ENCODE measurements at places on chromosomes 4 and X.

DNA sequence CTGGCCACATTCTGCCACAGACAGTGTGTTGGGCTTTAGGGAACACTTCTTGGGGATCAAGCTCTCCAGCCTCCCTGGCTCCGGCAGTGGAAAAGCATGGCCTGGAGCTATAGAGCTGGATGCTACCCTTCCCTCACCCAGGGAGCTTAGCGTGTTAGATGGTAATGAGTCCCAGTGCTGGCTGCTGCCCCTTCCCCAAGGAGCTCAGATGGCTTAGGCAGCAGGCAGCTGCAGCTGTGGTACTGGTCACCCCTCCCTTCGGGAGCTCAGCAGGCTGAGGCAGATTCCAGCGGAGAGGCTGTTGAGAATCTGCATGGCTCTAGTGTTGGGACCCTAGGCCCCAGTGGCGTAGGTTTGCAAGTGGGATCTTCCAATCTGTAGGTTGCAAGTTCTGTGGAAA, 19.5 kb downstream of the TMEM144 start:
- DNase-seq: no peak

GRCh38 chr4:26178854-26179253, 142.0 kb upstream of the RBPJ start:
- no peak for DNase-seq

DNA sequence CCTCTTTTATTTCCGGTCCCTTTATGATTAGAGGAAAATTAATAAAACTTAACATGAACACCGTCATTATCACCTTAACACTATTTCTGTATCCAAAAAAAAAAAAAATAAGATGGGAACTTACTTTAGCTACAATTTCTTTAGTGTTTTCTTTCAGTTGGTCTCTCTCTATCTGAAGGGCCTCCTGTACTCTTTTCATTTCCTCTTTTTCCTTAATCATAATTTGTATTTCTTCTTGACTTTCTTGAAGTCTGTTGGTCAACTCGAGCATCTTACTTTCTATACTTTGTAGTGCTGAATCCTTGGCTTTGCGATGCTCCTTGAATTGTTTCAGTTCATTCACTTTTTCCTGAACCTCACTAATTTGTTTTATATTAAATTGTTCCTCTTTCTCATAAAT, 45.3 kb upstream of the BDH2 start:
- no peak for DNase-seq

GRCh38 chr4:75512386-75513211, 1.6 kb downstream of the RCHY1 start:
- no peak for DNase-seq

DNA sequence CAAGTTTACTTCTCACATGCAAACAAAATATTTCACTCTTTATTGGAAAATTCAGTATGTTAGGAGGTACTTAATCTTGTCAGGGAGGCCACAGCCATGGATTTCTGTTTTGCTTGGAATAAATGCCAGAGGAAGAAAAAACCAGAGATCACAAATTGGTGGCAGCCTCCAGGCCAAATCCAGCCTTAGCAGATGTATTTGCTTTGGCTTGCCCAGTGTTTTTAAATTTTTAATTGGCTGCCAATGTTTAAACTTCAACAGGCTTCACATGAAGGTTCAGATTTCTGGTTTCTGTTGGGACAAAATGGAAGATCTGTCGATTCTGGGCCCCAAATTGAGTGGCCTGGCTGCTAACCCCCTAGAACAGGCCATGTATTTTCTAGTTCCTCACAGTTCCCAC, 19.2 kb downstream of the YY2 start:
- DNase-seq: no peak

- DNase-seq: no peak
Observed at GRCh38 chr4:112953262-112953661, 96.2 kb upstream of the ANK2 start.

GRCh38 chr4:119623025-119623424, 5.6 kb downstream of the PDE5A start:
- DNase-seq: no peak

- no peak for DNase-seq
Observed at GRCh38 chrX:49992853-49993252, 70.5 kb downstream of the CLCN5 start.

DNA sequence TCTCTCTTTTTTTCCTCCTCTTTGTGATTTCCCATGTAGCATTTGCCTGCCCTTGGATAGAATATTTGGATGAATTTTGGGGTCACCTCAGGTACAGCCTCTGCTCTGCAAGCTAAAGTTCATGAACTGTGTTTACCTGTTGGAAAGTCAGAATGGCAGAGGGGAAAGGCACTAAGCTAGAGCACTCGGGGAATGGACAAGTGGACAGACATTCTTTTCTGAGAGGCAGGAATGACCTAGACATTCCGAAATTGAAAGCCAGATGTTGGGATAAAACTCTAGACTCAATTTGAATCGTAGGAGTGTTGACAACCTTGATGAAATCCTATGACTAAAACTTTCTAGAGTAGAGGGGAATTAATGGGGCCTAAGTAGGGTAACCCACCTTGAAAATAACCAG, 56.1 kb downstream of the LUZP4 start:
- DNase-seq: no peak

DNA sequence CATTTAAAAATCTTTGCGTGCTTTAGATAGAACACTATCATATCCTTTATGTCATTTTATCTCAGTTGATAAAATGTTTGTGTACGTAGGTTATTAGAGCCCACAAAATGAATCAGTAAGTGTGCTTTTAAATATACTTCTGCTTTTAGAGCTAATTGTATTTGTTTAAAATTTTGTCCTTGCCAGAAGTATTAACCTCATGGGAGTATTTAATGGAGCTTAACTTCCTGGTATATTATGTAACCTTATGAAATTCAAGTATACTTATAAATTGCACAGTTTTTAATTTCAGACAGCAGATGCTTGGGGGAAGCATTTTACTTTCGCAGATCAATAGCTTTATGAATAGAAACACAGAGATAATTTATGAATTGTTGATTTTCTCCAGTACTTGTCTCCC, 90.2 kb downstream of the DIPK2B start:
- DNase-seq: no peak

GRCh38 chrX:55489314-55490009, at the start of gene USP51:
Gene USP51, minus strand, starts transcription at chrX:55489848. Its CDS starts 909 bp downstream, at chrX:55488939.
- DNase-seq: no peak

DNA sequence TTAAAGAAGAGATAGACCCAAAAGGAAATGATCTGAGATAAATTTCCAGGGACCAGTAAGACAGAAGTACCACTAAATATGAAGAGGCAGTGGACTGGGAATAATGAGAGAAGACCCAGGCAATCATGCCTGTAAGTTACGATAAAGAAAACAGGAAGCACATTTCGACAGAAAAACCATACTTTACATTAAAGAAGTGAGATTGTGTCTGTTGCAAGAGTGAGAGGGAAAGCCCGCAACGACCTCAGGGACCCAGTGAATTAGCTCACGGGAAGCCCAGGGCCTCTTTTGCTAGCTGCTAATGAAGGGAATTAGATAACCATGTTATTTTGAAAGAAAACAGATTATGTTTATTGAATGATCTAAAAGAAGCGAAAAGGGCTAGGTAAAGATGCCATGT, 28.9 kb upstream of the ACSL1 start:
- no peak for DNase-seq

GRCh38 chrX:13188731-13189309, 131.0 kb downstream of the ATXN3L start:
- no peak for DNase-seq

DNA sequence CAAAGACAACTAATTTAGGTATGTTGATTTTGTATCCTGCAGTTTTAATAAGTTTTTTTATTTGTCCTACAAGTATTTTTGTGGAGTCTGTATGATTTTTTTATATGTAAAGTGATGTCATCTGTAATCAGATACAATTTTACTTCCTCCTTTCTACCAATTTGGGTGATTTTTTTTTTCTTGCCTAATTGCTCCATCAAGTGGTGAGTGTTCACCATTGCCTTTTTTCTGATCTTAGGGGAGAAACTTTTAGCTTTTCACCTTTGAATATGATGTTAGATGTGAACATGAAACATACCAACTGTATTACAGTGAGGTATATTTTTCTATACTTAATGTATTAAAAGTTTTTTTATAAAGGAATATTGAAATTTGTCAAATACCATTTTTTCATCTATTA, 362.3 kb downstream of the PABPC4L start:
- DNase-seq: no peak

DNA sequence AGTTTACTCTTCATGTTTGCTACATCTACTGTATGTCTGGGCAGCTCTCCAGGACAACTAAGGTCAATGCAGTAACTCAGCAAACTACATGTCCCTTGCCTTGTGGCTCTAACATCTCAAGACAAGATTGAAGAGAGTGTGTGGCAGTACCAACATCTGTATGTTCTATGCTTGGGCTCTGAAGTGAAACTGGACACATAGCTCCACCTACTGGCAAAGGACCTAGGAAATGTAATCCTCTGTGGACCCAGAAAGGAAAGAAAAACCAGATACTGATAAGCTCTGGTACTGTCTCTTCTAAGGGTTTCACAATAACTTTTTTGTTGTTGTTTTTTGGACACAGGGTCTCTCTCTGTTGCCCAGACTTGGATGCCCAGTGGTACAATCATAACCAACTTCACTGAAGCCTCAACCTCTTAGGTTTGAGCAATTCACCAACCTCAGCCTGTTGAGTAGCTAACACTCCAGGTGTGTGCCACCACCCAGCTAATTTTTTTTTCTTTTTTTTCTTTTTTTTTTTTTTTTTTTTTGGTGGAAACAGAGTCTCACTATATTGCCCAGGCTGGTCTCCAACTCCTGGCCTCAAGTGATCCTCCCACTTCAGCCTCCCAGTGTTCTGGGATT, 64.1 kb downstream of the QDPR start:
- peak; percentile 10 for DNase-seq

GRCh38 chr4:5724377-5724776, 13.4 kb downstream of the EVC start:
- DNase-seq: no peak

- no peak for DNase-seq
Observed at GRCh38 chr4:41692717-41693345, 55.7 kb downstream of the PHOX2B start.

DNA sequence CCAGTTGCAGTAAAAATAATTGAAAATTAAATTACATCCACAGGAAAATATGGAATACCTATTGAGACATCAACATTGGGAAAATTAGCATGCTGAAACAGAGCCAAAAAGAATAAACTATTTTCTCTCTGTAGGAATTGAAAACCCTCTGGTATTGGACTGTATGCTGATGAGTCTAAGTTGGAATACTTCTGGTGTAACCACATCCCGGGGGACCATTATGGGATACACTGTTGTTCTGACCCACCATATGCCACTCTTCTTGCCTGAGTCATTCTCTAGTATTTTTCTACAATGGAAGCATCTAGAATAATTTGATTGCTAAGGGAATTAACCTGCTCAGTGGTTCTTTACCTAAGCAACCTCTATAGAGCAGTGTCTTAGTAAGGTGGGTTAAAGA, 640.7 kb upstream of the AGA start:
- DNase-seq: no peak

GRCh38 chr4:83535520-83536361, at the start of gene GPAT3:
Gene GPAT3, plus strand, starts transcription at chr4:83536108. Its CDS starts 515 bp downstream, at chr4:83536623.
- DNase-seq: peak; percentile 49

- no peak for DNase-seq
Observed at GRCh38 chrX:133598601-133599335, 183.5 kb upstream of the GPC4 start.

DNA sequence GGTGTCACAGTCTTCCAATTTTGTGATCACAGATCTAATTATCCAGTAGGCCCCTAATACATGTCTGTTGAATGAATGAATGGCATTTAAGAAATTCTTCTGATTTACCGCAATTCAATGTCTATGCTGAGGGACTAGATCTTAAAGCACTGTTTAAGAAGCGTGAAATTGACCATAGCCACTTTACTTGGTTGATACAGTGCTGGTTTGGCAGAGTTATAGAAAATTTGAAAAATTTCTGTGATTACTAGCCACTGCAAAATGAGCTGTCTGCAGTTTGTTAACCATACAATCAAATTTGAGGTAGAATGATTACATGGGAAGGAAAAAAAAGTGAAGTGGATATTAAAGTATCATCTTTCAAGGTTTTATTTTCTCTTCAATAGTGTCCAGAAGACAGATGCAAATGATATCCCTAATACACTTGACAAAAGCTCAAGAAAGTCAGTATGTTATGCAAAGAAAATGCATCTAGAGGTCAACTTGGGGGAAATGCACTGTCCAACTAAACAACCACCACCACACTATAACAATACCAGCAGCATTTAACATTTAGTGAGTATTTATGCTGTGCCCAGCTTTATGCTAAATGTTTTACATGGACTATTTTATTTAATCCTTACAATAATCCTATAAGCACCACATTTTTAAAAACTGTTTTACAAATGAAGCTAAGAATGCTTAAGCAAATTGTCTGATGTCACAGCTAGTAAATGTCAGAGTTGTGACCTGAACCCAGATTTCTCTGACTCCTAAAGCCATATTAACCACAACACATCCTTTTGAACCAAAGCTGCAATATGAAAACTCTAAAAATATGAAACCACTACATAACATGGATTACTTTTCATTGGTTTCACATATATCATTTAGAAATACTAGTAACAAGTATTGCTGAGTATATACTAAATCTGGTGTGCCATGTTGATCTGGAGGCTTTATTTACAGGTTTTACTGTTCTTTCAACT, 217.9 kb upstream of the MAB21L2 start:
- no peak for DNase-seq
